NCI-H774 (cell line): ENCODE measurements at places on chromosomes 1 and 21.

GRCh38 chr1:93463960-93464359 is 16.0 kb downstream of the FNBP1L start:
- no peak for DNase-seq

DNA sequence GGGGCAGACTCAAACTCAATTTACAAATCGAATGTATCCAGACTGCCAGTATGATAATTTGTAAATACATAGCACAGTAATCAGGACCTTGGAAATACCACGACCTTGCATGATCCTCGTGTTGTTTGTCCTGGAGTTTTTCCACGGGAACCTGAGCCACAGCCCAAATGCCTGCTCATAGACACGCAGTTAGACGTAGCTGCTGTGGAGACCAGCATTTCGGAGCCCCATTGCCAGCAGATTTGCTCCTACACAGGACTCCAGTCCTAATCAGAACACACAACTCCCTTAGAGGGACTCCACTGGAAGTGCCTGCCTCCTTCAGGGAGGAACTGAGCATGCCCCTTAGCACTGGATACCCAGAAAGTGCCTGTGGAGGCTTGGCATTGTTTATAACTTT is 163.2 kb downstream of the GALNT2 start:
- DNase-seq, result no peak

GRCh38 chr1:239719642-239720258 is 333.4 kb downstream of the CHRM3 start:
- DNase-seq, result no peak

DNA sequence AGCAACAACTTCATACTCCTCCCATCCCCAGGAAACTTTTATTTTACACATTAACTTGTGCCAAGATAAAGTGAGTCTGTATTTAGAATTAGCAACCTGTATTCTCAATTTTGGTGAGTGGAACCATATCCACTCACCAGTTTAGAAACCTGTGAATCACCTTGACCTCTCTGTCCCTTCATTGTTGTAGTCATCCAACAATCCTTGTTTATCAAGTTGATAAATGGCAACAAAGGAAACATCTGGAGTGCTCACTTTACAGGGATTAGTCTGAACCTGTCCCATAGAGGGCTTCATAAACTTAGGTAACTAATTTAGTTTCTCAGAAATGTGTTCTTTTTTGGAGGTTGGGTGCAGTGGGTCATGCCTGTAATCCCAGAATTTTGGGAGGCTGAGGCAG is 3.9 kb upstream of the CLSPN start:
- DNase-seq, result no peak

DNA sequence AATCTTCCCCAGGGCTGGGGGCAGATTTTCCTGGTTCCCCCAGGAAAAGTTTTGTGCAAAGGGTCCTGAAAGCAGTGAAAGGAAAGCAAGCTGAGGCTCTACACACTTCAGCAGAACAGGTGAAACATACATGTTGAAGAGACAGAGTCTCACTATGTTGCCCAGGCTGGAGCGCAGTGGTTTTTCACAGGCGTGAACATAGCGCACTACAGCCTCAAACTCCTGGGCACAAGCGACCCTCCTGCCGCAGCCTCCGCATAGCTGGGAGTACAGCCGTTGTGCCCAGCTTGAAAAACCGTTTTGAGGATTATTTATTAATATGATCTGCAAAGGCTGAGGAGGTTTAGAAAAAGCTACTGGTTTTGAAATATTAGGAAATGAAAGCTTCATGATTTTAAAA is 11.8 kb downstream of the PRDM15 start:
- no peak for DNase-seq

GRCh38 chr1:91833946-91834345 is 52.0 kb downstream of the TGFBR3 start:
- DNase-seq, result no peak
